Head of caudate nucleus (tissue), 42 donors: ENCODE measurements at places on chromosomes 3 and 15.
A peak's percentile ranks its signal among the peaks of the same experiment; 100 is the strongest.

- no peak for DNase-seq
Measured at GRCh38 chr3:41213588-41213987, 14.3 kb downstream of the CTNNB1 start.

GRCh38 chr15:98718426-98719136 is 70.2 kb downstream of the IGF1R start:
- no peak for DNase-seq

GRCh38 chr3:63151897-63152296 is 126.2 kb upstream of the SYNPR start:
- no peak for DNase-seq

GRCh38 chr15:64905941-64906340 is 5.8 kb upstream of the ANKDD1A start:
- no peak for DNase-seq

GRCh38 chr15:82900511-82901060 is 51.9 kb downstream of the HOMER2 start:
- no peak for DNase-seq

DNA sequence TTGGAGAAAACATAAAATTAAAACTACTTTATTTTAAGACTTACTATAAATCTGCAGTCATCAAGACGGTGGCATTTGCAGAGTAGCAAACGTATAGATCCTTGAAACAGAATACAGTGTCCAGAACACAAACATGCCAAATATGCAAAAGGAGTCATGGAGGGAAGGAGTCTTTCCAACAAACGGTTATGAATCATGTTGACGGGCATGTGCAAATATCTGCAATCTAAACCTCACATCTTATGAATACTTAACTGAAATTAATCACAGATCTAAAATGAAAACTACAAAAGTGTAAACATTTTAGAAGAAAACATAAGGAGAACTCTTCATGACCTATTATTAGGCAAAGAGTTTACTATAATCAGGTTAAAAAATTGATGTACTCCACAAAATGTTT is 69.4 kb downstream of the TFRC start:
- no peak for DNase-seq

DNA sequence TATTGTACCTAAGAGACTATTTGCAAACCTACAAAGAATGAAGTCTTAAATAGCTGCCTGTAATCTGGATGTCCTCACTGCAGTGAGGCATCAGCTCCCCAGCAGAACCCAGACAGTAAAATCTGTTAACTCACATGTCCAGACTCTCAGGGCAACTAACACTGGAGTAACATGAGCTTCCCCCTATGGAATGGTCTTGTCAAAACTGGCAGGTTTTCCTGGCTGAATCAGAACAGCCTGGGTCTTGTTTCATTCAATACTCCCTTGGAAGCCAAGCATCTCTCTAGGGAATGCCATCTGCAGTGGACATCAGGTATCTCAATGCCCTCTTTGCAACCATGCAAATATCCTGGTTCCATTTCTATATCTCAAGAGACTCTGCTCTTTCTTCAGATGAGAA is 24.4 kb downstream of the PTPN9 start:
- DNase-seq, result no peak

GRCh38 chr15:95742836-95743235 is 587.7 kb upstream of the NR2F2 start:
- no peak for DNase-seq

GRCh38 chr15:26232691-26233090 is 369.6 kb upstream of the ATP10A start:
- DNase-seq, result no peak

GRCh38 chr3:42659451-42660130 is 6.1 kb downstream of the ZBTB47 start:
- peak; percentile 38 for DNase-seq

- no peak for DNase-seq
Measured at GRCh38 chr3:153313302-153313965, 151.4 kb downstream of the RAP2B start.

GRCh38 chr15:36432161-36432560 is 147.3 kb upstream of the CDIN1 start:
- DNase-seq, result no peak

DNA sequence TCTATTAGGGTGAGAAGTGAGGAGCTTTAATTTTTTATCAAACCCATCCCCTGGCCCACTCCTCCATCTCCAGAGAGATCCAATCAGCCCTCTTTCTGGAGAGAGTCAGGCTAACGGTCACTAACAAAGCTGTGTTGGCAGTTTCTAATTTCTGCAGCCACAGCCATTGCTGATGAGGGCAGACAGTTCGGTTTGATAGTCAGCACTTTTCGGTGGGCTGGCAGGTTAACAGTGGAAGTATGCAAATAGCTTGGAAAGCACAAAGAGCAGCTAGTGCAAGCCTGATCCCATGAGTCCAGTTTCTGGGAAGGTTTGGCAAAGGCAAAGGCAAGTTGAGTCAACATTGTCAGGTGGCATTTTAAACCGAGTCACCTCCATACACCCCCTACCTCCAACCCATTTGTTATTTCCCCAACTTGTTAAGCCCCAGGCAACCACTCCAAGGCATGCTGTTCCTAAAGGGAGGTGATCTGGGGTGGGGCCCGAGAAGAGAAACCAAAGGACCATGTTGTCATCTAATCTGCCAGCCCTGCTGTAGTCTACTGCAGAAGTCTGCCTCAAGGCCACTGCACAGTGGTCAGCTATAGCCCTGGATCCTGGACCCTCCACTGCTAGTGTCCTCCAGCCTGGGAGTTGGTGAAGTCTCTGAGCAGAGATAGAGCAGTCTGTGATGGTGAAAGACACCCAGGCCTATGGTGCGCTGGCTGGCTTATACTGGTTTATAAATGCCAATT is 1.7 kb downstream of the CCR1 start:
- DNase-seq, result no peak

DNA sequence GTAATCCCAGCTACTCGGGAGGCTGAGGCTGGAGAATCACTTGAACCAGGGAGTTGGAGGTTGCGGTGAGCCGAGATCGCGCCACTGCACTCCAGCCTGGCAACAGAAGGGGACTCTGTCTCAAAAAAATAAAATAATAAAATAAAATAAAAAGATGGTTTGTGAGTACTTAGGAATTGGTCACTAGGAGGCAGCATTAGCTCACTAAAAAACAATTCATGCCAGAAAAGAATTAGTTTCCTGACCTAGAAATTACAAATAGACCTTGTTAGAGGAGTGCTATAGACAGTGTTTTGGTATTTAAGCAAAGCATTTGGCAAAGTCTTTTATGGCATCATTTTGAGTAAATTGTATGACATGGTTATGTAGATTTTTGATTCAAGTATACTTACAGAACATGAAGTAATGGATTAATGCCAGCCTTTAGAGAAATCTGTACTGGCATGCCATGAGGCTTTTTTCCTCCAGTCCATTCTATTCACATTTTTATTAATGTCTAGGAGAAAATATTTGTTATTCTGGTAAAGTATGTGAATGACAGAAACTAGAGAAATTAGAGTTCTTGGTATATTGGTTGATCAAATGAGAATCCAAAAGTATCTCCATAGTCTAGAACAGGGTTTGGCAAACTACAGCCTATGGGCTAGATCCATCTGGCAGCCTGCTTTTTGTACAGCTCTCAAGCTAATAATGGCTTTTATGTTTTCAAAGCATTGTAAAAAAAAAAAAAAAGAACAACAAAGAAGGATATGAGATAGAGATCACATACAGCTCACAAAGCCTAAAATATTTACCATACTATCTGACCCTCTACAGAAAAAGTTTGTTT is 81.6 kb downstream of the LRRC49 start:
- no peak for DNase-seq

DNA sequence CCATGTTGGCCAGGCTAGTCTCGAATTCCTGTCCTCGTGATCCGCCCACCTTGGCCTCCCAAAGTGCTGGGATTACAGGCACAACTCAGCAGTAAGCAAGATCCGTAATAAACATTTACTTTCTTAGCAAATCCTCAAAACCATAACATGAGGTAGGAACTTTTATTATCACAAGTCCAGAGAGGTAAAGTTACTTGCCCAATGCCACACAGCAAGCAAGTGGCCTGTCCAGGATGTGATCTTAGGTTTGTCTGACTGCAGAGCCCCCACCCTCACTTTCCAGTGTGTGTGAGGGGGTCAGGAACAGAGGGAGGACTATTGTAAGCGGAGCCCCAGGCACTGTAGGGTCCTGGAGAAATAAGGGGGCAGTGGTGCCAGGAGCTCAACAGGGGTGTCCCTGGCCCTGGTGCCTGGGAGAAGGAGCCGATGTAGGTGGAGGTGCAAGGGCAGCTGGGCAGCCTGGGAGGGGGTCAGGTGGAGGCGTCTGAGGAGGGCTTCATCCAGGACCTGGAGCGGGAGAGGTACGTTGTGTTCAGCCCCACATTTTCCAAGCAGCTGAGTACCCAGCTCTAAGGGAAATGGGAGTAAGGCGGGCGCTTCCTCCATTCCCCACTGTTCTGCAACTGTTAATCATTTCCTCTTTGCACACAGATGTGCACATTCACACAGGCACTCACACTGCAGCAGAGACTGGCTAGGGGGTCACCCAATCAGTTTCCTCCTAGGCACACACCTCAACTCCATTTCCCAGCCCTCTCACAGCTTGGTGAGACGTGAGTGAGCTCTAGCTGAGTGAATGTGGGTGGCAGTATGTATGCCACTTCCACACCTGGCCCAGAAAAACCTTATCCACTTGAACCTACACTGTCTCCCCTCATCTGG is 5.9 kb downstream of the RPUSD3 start:
- peak; percentile 43 for DNase-seq

DNA sequence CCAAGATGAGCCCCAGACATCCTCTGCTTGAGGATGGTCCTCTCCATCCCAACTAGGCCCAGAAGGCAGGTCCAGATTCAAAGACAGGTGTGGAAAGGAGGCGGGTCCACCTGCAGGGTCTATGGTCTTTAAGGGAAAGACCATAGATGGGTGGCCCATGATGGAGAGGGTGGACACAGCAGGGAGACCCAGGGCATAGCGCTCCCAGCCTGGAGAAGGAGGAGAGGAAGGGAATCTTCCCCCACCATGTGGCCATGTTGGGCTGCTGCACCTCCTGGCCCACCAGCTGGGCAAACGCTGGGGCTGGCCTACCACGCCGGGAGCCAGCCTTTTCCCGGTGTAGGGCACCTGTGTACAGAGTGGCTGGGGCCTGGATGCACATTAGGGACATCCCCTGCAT is 265.2 kb upstream of the TLE3 start:
- no peak for DNase-seq

GRCh38 chr3:120649830-120650233 is 32.2 kb downstream of the HGD start:
- DNase-seq, result no peak

DNA sequence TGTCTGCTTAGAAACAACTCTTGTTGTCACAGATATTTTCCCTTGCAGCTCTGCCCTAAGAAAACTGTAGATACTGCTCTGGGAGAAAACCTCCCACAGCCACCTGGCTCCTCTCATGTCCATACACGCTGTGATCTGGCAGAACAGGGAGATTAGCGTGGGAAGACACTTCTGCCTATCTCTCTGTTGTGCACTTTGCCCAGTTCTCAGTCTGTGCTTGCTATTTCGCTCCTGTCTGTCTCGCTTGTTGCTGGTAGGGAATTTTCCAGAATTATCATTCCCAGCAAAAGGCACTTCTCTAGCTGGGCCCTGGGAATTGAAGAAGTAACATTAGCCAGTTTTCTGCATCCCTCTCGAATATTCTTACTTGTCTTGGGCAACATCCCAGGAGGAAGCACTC is 8.1 kb upstream of the GATM start:
- DNase-seq, result no peak

GRCh38 chr3:14823910-14824629 is 5.3 kb downstream of the FGD5 start:
- DNase-seq, result no peak

DNA sequence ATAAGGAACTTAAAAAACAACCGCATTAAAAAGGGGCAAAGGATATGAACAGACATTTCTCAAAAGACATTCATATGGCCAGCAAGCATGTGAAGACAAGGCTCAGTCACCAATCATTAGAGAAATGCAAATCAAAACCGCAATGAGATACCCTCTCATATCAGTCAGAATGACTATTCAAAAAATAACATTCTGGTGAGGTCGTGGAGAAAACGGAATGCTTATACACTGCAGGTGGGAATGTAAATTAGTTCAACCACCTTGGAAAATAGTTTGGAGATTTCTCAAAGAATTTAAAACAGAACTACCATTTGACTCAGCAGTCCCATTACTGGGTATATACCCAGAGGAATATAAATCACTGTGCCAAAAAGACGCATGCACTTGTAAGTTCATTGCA is 496.6 kb upstream of the SGO1 start:
- no peak for DNase-seq

- DNase-seq, result peak; percentile 22
Measured at GRCh38 chr15:33454346-33454745, 143.6 kb downstream of the RYR3 start.

GRCh38 chr3:123700791-123701722 is 116.2 kb upstream of the HACD2 start:
- no peak for DNase-seq

DNA sequence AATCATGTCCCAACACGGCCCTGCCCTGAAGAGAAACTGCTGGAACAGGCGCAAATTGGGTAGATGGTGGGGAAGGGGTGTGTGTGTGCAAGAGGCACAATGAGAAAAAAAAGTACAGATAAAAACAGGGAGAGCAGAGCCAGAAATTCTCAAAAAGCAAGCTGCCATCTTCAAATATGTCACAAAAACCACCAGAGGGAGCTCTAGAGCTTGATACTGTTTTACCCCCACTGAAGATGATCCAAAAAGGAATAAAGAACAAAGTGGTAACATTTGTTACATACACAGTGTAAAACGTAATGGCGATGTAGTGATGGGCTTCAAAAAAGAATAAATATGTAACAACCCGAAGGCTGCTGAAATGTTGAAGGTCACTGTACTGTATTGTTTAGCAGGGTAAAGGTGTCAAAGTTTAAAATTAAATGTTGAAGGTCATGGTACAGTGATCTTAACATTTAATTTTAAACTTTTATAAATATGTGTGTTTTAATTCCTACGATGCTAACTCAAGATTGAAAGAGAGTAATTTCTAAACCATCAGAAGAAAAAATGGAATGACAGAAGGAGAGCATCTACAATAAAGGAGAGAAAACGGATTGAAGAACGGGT is 6.0 kb downstream of the SNRPA1 start:
- no peak for DNase-seq

DNA sequence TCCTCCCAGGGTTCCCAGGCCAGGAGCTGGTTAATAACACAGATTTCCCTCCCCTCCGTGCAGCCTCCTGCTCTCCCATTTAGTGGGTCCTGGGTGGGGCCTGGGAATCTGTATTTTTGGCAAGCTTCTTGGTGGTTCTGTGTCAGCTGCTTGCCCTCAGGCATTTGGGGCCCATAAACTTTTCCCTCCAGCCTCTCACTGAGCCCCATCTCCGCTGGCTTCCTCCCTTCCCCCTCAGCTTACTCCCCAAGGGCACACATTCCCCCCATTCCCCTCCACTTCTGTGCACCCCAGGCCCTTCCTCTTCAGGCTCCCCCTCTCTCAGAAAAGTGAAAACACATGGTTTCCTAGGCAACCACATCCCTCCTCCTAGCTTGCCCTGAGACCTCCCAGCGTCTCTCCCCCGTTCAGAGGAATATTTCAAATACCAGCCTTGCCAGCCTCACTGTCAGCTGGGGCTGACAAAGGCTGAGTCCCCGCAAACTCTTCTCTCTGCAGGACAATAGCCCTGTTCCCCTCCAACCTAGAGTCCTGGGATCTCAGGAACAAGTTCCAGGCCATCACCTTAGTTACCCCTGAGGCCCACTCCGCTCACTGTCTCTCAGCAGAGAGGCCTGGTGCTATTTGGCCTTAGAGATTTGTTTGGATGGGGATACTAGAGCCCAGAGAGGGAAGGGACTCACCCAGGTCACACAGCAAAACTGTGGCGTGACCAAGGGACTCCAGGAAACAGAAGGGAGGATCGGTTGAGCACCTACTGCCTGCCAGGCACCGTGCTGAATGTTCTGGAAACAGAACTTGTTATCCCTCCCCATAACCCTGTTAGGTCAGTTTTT is 44.6 kb upstream of the SMAD6 start:
- no peak for DNase-seq
